Karpas-422 (cell line): ENCODE measurements at places on chromosomes 2 and 18. TPM values are rescaled to one million over a fixed set of nuclear protein-coding genes. Genes with fewer than 3 reads are reported as not detected.

Gene SGPP2
- total RNA-seq: not detected in 2 replicates

Gene ICOS
- total RNA-seq: not detected in 2 replicates

Gene ADGRF3
- 0.25 TPM in 1 of 2 replicates, not detected in the other for total RNA-seq

Gene OBSL1
- not detected in 2 replicates for total RNA-seq

Gene CPO
- total RNA-seq: not detected in 2 replicates

Gene FOXI3
- not detected in 2 replicates for total RNA-seq

Gene NPPC
- total RNA-seq: not detected in 2 replicates

DNA sequence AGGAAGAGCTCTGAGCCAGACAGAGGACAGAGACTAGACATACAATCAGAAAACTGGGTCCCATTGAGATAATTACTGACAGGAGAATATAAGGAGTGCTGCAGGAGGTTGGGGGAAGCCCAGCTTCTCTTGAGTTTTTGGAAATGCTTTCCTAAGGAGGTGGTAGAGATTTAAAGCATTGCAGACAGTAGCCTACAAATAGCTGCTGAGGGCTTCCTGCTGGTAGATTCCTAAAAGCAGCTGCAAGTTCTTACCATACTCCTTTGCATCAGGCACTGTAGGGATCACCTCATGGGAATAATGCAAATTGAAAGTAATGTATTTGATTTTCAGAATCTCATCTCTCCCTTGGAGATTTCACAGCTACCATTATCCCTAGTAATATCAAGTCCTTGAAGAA is 902.6 kb upstream of the GCFC2 start:
- H3K36me3 ChIP-seq: no peaks in the 10 kb centered on the region
- no peak overlapping the region for H3K4me3 ChIP-seq
- H3K27ac ChIP-seq: no peak overlapping the region

- no peak for DNase-seq
- no peak overlapping the region for H3K4me3 ChIP-seq
- H3K4me1 ChIP-seq: peaks cover 10% of the 10 kb centered on the region
- H3K27ac ChIP-seq: no peak overlapping the region
- H3K27me3 ChIP-seq: no peaks in the 10 kb centered on the region; the same call in 1 of the 2 replicates
These were observed 136.6 kb downstream of the INSIG2 start for GRCh38 chr2:118224895-118225311.

GRCh38 chr2:57987835-57988573 is 58.6 kb upstream of the VRK2 start:
- H3K27ac ChIP-seq: no peak overlapping the region
- DNase-seq: no peak
- no peak overlapping the region for H3K4me3 ChIP-seq

GRCh38 chr2:45006041-45006941 is 3.0 kb downstream of the SIX2 start:
- peaks cover 3% of the 10 kb centered on the region; the same call in 1 of the 2 replicates for H3K4me1 ChIP-seq
- H3K36me3 ChIP-seq: no peaks in the 10 kb centered on the region
- no peak overlapping the region for H3K4me3 ChIP-seq
- H3K27me3 ChIP-seq: no peaks in the 10 kb centered on the region
- H3K27ac ChIP-seq: no peak overlapping the region

DNA sequence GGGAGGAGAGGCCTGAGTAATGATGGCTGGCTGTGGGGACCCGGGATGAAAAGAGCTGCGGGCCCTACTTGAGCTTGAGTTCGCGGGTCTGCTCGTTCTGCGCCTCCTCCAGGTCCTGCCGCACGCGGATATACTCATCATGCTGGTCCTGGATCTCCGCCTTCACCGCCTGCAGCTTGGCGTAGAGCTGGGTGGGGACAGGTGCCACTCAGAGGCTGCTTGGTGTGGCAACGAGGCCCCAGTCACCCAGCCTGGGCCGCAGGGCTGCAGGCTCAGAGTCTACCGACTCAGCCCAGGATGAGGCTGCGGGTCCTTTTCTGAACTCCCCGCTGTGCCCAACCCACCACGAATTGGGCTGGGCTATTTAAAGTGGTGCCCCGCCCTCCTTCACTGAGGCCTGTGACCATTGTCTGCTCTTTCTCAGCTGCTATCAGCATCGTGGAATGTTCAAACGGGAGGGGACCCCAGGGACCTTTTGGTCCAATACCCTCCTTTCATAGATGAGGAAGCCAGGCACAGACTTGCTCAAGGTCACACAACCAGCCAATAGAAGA is 28.0 kb downstream of the KIF3C start:
- H3K27ac ChIP-seq: no peak overlapping the region
- DNase-seq: no peak
- no peaks in the 10 kb centered on the region for H3K27me3 ChIP-seq
- H3K4me1 ChIP-seq: no peaks in the 10 kb centered on the region
- no peak overlapping the region for H3K4me3 ChIP-seq

- no peak overlapping the region for H3K4me3 ChIP-seq
- H3K36me3 ChIP-seq: peaks cover 21% of the 10 kb centered on the region; the same call in 1 of the 2 replicates
- no peaks in the 10 kb centered on the region for H3K4me1 ChIP-seq
- no peaks in the 10 kb centered on the region for H3K27me3 ChIP-seq
These were observed 104.6 kb downstream of the RTN4 start for GRCh38 chr2:54945391-54946219.

GRCh38 chr2:96449637-96450036 is 55.5 kb downstream of the NEURL3 start:
- no peak for DNase-seq
- no peaks in the 10 kb centered on the region for H3K27me3 ChIP-seq
- no peaks in the 10 kb centered on the region for H3K4me1 ChIP-seq
- H3K4me3 ChIP-seq: no peak overlapping the region
- no peak overlapping the region for H3K27ac ChIP-seq

DNA sequence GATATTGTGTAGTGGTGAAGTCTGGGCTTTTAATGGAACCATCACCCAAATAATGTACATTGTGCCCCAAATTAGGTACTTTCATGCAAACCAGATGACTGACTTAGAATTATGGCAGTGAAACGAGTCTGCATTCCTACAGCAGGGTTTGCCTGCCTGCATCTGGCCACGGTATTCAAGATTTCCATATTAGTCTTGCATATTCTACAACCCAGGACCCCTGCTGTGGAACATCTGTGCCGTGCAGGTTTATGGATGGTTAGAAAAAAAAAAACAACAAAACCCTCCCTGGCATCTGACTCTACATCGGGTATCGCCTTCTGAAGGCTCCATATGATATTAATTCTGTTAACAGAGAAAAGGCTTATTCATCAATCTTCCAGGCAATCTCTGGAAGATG is 394.8 kb downstream of the DCDC2C start:
- DNase-seq: no peak
- H3K4me3 ChIP-seq: no peak overlapping the region
- no peaks in the 10 kb centered on the region for H3K36me3 ChIP-seq
- no peaks in the 10 kb centered on the region for H3K4me1 ChIP-seq
- H3K27ac ChIP-seq: no peak overlapping the region
- no peaks in the 10 kb centered on the region for H3K27me3 ChIP-seq

- H3K27me3 ChIP-seq: no peaks in the 10 kb centered on the region
- no peaks in the 10 kb centered on the region for H3K4me1 ChIP-seq
- no peak overlapping the region for H3K27ac ChIP-seq
- no peak for DNase-seq
These were observed 48.0 kb downstream of the RNF144A start for GRCh38 chr2:6965071-6965795.

DNA sequence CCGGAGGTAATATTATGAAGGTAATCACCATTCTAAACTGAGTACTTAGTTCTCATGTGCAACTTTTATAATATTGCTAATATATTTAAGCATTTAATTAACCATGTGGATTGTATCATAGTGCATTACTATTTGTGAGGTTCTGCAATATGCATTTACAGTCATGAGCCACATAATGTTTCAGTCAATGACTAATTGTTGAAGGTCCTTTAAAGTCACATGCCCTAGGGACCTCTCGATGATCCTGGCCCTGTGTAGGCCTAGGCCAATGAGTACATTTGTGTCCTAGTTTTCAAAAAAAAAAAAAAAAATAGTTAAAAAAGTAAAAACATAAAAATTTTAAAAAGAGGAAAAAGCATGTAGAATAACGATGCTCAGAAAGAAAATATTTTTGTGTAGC is 298.0 kb downstream of the DSEL start:
- H3K27ac ChIP-seq: no peak overlapping the region
- no peak for DNase-seq
- no peak overlapping the region for H3K4me3 ChIP-seq
- no peaks in the 10 kb centered on the region for H3K27me3 ChIP-seq
- H3K4me1 ChIP-seq: no peaks in the 10 kb centered on the region

DNA sequence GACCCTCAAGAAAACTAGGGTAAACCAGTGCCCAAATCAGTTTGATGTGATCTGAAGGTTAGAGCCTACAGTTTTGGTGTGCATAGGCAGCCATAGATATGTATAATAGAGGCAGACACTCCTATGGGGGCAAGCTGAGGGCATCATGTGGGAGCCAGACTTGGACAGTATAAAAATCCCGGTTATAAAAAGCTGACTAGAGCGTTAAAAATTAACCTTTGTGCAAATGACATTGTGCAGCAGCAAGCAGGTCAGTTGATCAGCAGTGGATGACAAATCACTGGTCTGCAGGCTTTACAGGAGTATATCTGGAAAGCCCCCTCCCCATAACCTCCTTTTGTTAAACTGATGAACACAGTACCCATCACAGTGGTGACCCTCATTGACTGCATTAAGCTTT is 107.8 kb downstream of the CTNNA2 start:
- H3K4me3 ChIP-seq: no peak overlapping the region
- H3K36me3 ChIP-seq: no peaks in the 10 kb centered on the region
- no peak for DNase-seq
- no peak overlapping the region for H3K27ac ChIP-seq
- no peaks in the 10 kb centered on the region for H3K4me1 ChIP-seq

- H3K27ac ChIP-seq: no peak overlapping the region
- H3K36me3 ChIP-seq: no peaks in the 10 kb centered on the region
- H3K4me1 ChIP-seq: no peaks in the 10 kb centered on the region
- DNase-seq: no peak
- no peak overlapping the region for H3K4me3 ChIP-seq
- no peaks in the 10 kb centered on the region for H3K27me3 ChIP-seq
These were observed 41.1 kb upstream of the SCYGR1 start for GRCh38 chr2:227428731-227429285.

DNA sequence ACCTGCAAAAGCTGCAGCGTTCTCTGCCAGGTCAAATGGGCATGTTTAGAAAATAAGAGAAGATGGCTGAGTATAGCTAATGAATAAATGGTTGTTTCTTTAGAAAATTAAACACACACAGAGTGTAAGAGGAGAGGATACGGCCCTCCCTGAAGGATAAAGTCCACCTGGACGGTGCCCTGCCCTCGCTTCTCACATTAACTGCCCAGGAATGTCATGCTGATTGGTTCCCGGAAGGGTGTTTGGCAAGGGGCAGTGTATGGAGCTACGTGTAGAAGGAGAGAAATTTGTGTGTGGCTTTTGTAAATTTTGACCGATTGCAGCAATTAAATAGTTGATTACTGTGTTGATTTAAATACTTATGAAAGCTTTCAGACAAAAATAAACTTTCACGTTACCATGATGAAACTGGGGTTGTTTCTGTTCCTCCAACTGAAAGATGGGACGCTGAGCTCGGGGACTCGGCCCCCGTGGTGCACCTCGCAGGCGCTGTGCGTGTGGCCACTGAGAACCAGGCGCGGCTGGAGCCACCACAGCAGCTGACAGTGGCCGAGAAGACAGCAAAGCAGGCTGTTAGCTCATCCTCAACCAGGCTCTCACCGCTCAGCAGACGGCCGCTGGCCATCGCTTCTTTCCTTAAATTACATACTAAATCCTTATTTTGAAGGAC is 22.7 kb downstream of the MPPE1 start:
- H3K27me3 ChIP-seq: no peaks in the 10 kb centered on the region
- H3K4me3 ChIP-seq: no peak overlapping the region
- H3K36me3 ChIP-seq: peaks cover 4% of the 10 kb centered on the region
- peaks cover 3% of the 10 kb centered on the region; the same call in 1 of the 2 replicates for H3K4me1 ChIP-seq
